ENCODE measurements at places on chromosomes 7 and 10.
A peak's percentile ranks its signal among the peaks of the same experiment; 100 is the strongest.

DNA sequence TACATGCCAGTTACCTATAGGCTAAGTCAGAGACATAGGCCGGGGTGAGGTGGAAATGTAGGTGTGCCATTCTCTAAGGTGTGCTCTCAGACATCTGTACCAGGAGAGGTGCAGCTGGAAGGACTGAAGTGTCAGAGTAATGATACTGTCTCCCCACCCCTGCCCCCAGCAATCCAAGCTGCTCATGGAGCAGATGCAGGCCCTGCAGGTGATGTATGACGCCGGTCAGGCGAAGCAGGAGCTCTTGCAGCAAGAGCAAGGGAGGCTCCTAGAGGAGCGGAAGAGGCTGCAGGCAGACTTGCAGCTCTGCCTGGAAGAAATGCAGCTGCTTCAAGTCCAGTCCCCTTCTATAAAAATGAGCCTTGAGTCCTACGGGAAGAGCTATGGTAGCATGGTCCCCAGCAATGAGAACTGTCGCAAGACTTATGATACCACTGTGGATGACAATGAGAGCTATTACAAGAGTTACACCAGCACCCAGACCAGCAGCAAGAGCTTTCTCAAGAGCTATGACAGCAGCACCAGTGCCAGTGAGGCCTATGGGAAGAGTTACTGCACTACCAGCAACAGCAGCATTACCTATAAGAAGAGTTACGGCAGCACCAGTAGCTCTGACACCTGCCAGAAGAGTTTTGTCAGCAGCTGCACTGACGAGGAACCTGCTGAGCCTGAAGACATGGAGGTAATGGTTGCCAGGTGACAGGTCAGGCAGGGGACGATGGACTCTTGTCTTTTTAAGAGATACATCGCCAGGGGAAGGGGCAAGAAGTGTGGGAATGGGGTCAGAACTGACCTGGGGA is 18.4 kb upstream of the FLNC start:
- no peak for DNase-seq

DNA sequence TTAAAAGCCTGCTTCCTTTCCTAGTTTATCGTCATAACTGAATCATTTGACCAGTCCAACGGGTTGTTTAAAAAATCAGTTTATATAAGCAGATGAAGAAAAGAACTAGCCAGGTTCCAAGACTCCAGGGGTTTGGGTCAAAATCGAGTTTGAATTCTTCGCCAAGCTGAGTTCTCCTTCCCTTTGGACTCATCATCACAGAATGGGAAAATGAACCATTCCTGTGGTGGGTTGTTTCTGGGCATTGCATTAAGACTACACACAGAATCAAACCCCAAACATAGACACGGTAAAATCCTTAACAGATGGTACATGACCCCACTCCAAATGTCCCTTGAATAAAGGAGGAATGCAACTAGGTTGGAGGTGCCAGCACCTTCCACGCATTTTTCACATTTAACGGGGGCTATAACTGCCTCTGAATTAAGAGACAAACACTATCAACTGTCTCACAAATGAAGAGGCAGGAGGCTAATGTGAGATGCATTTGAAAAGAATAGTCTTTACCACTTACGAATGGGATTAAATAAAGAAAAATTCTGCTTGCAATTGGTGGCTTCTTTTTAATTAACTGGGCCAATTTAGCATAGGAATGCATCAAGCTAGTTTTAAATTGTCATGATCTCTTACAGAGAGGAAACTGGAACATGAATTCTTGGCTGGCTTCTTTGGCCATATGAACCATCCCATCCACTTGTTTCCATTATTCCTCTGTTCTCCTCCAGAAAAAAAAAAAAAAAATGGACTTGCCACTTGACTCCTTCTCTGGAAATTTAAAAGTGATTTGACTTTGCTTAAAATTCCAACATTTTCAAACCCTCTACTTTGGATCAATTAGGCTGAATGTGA is 61.1 kb downstream of the CHST15 start:
- DNase-seq = no peak

DNA sequence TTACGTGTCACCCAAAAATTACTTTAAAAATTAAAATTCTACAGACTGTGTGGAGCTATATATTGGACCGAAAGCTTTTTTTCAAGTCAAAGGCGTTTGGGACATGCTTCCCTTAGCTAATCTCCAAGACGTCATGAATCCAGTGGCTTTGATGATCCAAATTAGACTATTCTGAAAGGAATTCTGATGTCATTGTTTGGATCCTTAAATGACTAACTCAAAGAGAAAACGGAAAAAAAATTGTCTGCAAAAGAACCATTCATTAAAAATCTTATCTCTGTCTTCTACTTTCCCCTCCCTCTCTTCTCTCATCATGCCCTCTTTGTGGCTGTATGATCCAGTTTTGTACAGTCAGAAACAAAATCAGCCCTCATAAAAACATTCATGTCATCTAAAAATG is 161.8 kb downstream of the ETV1 start:
- no peak for DNase-seq

GRCh38 chr7:133355325-133355708 is 102.4 kb downstream of the EXOC4 start:
- no peak for DNase-seq

DNA sequence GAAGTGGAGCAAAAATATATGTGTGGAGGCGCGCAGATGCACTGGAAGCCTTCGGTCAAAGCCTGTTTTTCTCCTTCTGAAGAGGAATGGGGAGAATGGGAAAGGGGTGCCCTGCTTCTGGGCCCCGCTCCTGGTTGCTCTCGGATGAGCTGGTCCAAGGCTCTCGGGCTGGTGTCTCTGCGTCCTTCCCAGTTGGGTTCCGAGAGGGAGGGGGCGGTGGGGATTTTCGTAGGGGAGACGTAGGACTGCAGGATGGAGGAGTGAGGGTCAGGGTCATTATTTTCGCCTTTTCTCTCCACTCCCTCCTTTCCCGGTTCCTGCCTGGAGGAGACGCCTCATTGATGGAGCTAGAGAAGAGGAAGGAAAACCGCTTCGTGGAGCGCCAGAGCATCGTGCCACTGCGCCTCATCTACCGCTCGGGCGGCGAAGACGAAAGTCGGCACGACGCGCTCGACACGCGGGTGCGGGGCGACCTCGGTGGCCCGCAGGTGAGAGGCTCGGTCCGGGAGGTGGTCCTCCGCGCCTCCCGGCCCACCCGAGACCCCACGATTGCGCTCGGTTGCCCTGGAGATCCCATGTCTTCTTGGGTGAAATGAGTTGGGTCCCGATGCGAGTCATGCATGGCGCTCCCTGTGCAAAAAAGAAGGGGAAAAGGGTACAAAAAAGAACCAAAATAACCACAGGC is 790 bp downstream of the ADAM22 start:
- DNase-seq = no peak

- DNase-seq = peak; percentile 58
Observed at GRCh38 chr10:48517911-48518811, 86.7 kb downstream of the ARHGAP22 start.

GRCh38 chr7:91421018-91421417 is 156.8 kb downstream of the FZD1 start:
- DNase-seq = no peak
